ENCODE measurements at places on chromosomes 12 and 14. TPM values are rescaled to one million over a fixed set of nuclear protein-coding genes. Genes with fewer than 3 reads are reported as not detected.

- H3K36me3 ChIP-seq, result no peaks in the 10 kb centered on the region
- H3K27me3 ChIP-seq, result no peaks in the 10 kb centered on the region
- no peak overlapping the region for H3K4me3 ChIP-seq
- DNase-seq, result no peak
Observed at GRCh38 chr12:109232731-109233130, 76.4 kb downstream of the FOXN4 start.

GRCh38 chr12:77352946-77353345, 287.6 kb upstream of the E2F7 start:
- no peak for DNase-seq
- peaks cover 3% of the 10 kb centered on the region for H3K27me3 ChIP-seq
- no peaks in the 10 kb centered on the region for H3K36me3 ChIP-seq
- H3K27ac ChIP-seq, result no peak overlapping the region
- no peaks in the 10 kb centered on the region for H3K4me1 ChIP-seq

The DEPDC4 gene
- total RNA-seq, result 0.47 TPM

DNA sequence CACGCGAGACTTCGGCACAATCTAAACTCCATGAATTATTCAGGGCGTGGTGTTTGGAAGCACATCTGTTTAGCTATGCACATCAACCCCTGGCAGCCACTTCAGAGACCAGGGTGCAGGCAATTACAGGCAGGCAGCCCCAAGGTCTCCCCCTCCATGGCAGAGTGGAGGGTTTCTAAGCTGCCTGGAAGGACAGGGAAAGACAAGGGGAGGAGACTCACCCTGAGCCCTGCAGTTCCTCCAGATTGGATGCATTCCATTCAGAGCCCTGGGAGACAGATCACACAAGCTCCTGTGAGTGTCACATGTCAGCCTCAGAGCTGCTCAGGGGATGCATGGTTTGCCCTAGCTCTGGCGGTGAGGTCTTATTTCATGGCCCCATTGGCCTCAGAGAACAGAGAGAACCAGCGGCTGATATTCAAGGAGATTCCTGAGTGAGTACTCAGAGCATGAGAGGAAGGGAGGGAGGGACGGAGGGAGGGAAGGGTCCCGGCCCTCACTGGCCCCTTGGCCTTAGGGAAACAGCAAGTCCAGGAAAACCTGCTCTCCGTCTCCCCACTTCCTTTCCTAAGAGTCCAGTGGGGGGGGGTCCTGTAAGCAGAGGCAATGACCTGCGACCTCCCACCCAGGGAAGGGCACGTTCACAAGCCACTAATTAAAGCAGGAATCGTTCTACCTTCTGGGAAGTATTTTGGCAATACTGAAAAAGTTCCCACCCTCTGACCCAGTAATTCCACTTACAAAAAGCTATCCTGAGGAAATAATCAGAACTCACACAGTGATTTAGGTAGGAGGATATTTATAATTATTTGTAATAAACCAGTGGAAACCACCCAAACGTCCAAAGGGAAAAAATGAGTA, 55.1 kb downstream of the SSH1 start:
- peaks cover 13% of the 10 kb centered on the region for H3K36me3 ChIP-seq
- H3K4me1 ChIP-seq, result peaks cover 59% of the 10 kb centered on the region
- peak overlapping the region; percentile 47 for H3K4me3 ChIP-seq
- H3K27me3 ChIP-seq, result no peaks in the 10 kb centered on the region
- DNase-seq, result peak; percentile 58

All from psoas muscle (tissue), 8 donors.